ENCODE measurements at places on chromosomes 4 and X.
A peak's percentile ranks its signal among the peaks of the same experiment; 100 is the strongest.

DNA sequence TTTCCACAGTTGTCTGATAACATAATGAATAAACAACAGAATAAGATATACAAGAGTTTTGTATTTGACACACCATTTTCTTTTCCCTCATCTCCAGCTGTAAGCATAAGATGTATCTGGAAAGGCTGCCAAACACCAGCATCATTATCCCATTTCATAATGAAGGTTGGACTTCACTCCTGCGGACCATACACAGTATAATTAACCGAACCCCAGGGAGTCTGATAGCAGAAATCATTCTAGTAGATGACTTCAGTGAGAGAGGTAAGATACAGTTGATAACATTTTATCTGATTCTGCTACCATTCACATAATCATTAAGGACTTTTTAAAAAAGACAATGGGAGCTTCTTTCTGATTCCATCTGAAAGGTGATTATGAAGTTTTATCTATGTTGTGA is 535.2 kb downstream of the GALNTL6 start:
- no peak for DNase-seq

DNA sequence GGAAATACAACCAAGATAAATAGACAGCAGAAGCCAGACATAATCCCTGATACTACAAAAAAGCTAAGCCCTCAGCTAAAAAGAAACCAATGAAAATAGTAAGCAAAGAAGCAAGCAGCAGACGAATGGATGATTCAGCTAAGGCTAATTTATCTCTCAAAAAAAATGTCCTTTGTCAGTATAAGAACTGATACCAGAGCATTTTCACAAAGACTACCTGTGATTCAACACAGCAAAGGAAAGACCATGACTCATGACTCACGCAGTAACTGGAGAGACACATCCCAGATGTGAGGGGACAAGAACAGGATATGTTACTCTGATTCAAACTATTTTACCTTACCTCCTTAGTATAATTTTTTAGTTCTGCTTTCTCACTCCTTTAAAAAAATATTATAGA is 22.7 kb upstream of the TMPRSS11F start:
- peak; percentile 28 for DNase-seq

- DNase-seq = no peak
Measured at GRCh38 chr4:1168191-1169101, 3.9 kb downstream of the SPON2 start.

DNA sequence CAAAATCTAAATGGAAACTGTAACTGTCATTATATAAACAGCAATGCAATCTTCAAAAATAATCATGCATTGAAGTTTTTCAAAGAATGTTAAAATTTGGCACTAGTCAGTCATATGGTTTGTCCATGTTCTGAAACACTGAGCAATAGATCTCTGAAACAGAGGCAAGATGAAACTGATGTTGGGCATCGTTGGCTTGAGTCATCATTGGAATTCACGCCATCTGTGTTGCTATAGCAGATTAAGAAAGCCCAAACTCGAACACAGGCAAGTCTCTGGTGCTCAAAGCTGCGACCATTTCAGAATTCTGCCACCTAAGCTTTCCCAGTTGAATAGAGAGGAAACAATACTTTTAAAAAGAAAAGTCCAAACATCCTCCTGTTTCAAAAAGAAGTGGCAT is 114.1 kb upstream of the PPARGC1A start:
- DNase-seq = no peak

DNA sequence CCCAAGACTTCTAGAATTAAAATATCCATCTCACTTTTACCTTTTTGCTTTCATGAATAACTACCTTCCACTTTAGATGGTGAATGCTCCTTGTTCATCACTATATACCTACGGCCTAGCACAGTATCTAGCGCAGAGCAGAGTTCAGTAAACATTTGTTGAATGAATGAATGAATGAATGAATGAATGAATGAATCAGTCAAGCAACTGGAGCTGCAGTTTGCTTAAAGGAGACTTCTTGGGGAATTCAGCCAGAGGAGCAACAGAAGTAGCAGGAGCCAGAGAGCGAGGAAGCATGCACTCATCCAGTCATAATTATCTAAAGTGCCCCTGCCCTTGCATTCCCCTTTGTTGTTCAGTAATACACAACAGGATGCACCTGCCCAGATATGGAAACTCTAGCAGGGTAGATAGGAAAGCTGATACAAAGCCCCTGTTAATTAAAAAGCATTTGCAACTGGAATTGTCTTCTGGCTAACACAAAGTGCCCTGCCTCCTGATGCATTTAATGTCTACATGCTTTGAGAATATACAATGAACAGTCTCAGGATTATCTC is 103.0 kb upstream of the MBNL3 start:
- DNase-seq = no peak

GRCh38 chr4:113945906-113946305 is 33.5 kb downstream of the ARSJ start:
- peak; percentile 79 for DNase-seq

GRCh38 chr4:6501171-6501570 is 28.8 kb upstream of the PPP2R2C start:
- DNase-seq = no peak

DNA sequence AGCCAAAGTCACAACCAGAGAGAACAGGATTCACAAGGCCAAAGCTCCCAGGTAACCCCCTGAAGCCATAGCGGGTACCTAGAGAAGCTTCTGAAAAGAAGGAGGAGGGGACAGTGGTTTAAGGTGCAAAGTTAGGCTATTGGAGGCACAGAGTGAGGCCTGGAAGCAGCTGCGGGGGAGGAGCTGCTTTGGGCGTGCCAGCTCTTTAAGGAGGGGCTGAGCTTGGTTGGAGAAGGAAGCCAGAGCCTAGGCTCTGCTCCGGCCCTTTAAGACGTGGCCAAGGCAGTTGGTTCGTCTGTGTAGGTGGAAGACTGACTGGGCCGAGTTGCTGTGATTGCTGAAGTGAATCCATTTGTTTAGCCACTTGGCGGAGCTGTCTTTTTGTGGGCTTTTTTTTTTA is 1.5 kb downstream of the KLF8 start:
- peak; percentile 6 for DNase-seq

- no peak for DNase-seq
Measured at GRCh38 chr4:85318415-85318814, 156.5 kb upstream of the ARHGAP24 start.

GRCh38 chrX:73812256-73812655 is 249.3 kb downstream of the CHIC1 start:
- no peak for DNase-seq

- DNase-seq = no peak
Measured at GRCh38 chr4:57989430-57989829, 879.2 kb upstream of the IGFBP7 start.

DNA sequence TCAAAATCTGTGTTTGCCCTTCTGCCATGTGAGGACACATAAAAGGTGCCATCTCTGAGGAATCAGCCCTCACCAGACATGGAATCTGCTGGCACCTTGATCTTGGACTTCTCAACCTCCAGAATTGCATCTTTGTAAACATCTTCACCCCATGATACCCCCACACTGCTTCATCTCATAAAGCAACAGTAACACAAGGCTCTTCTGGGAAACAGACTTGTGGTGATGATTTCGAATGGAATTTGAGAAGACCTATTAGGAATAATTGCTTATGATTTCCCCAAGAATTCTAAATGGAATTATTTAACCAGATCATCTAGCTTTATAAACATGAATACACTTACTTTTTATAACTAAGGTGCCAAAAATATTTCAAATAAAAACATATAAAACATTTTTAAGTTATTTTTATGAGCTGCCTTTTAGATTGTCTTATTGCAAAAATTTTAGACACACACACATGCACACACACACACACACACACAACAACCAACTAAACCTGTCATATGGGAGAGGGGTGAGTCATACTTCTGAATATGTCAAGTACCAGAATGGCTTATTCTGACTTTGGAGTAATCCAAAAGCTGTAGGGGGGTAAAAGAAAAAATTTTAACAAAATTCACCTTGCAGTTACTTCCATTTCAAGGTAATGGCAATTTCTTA is 82.0 kb downstream of the USP46 start:
- peak; percentile 22 for DNase-seq

DNA sequence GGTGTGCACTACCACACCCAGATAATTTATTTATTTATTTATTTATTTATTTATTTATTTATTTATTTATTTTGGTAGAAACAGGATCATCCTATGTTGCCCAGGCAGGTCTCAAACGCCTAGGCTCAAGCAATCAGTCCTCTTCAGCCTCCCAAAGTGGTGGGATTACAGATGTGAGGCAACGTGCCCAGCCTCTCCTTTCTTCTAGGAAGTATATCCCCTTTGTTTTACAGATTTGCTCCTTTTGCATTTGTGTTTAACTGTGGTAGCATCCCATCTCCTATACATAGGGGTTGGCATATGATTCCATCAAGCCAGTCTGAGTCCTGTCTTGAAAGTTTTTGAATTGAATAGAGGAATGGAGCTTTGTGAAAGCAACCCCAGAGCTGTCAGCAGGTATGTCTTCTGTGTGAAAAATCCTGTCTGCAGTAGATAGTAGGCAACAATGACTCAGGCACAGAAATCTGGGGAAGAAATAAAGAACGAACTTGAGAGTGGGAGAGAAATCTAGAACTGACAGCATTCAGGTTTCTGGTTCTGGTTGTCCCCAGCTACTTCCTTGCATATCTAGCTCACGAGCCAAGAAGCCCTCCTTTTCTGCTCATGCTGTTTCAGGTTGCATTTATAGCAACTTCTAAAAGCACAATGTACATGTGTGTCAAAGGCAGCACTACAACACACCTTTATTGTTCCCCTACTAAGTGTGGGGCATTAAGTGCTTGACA is 113.7 kb upstream of the LSM6 start:
- DNase-seq = no peak

DNA sequence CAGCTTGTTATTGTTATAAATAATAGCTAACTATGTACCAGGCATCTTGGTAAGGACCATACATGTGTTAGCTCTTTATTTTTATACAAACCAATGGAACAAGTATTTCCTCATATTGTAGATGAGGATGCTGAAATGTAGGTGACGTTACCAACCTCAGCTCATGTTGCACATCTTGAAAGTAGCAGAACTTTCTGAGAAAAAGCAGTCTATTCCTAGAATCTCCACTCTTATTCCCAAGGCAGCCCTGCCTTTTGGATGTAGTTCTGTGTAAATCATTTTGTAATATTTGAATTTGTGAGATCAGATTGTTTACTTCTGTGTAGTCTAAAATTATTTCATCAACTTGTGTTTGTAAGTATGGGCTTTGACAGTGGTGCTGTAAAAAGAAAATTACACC is 5.3 kb downstream of the FHDC1 start:
- no peak for DNase-seq

DNA sequence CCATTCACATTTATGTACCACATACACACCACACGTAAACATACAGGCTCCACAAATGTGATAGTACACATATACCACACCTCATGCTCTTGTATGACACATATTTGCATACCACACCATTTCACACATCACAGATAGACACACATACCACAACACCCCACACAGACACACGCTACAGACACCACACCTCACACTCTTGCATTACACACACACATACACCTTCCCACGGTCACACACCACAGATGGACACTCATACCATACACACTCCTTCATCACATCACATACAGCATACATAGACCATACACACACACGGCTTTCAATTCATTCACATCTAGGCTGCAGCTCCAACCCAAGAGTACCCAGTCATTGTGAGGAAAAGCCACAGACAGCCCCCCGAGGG is 222.5 kb upstream of the RPL34 start:
- no peak for DNase-seq

- DNase-seq = no peak
Measured at GRCh38 chr4:80489798-80490197, 154.3 kb downstream of the CFAP299 start.

DNA sequence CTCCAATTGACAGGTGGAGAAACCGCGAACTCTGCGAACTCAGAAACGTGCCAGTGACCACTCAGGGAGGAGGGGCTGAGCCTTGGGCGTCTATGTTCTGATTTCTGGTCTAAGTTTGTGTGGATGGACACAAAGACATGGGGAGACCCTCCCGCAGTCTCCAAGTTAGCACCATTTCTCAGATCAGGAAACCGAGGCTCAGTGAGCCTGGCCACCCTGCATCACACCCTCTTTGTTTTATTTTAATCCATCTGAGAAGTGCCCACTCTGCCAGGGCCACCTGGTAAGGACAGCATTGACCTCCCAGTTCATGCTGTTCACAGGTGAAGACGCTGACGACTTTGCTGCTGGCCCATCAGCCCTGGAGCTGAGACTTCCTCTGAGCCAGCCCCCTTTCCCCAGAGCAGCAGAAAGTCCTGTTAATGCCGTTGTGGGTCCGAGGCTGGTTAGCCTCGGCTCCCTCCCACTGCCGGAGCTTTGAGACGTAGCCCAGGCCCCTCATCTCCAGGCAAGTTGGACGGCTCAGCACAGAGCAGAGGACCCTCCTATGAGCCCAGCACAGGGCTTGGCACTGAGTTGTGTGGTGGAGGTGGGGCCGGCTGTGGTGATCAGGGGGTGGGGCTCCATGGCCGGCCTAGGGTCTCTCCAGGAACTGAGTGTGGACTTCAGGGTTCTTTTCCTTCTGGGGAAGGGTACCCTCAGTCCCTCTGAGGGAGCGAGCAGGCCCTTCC is 43.7 kb downstream of the PSAPL1 start:
- DNase-seq = no peak

- DNase-seq = no peak
Measured at GRCh38 chrX:136147315-136147901, at the start of gene FHL1. Gene FHL1, plus strand, starts transcription at chrX:136147533.

- peak; percentile 16 for DNase-seq
Measured at GRCh38 chr4:70666369-70666768, at the start of gene JCHAIN. Gene JCHAIN, minus strand, starts transcription at chr4:70666508. Its CDS starts 18 bp downstream, at chr4:70666490.

- no peak for DNase-seq
Measured at GRCh38 chrX:39691724-39692123, 406.0 kb downstream of the BCOR start.

All from astrocyte of the spinal cord (primary cell).